Activated gamma-delta T cell treated with Interleukin-2 at 50 U/mL for 16 hours (primary cell): ENCODE measurements at places on chromosomes 11 and 22.

GRCh38 chr11:33040033-33040861, 875 bp downstream of the TCP11L1 start:
- no peak for DNase-seq

DNA sequence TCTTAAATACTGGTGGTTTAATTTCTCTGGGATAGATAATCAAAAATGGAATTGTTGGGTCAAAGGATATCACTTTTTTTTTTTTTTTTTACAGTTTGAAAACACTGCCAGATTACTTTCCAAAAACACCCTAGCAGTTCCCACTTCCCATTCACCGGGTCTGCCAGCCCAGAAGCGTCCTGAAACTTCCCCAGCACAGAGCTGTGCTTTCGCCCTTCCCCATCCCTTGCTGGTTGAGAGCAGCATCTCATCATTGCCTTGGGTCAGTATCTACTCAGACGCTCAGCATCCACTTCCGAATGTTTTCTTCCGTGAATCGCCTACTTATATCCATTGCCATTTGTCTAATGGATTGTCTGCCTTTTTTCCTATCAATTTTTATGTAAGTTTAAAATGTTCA, 5.5 kb downstream of the CERK start:
- no peak for DNase-seq

- DNase-seq, result no peak
These were observed 66.9 kb downstream of the KCNQ1 start for GRCh38 chr11:2511421-2512369.

DNA sequence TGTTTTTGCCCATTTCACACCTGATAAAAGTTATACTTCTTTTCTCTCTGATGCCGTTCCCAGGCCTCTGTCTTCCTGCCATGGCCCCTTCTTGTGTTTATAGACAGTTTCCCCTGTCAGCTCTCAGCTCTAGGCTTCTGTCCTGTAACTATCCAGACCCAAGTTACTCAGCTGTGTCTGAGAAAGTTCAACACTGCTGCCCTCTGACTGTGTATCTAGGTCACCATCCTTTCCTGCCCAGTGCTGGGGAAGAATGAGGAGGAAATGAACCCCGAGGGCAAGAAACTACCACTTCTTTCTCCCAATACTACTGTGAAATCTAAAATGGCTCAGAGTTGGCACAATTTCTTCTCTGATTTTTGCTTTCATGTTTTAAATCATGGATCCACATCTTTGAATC, 29.6 kb downstream of the SNX19 start:
- DNase-seq, result no peak

- DNase-seq, result no peak
These were observed 2.8 kb downstream of the SMIM38 start for GRCh38 chr11:69158301-69159149.

GRCh38 chr11:85723088-85723487, 37.1 kb upstream of the CCDC89 start:
- no peak for DNase-seq

DNA sequence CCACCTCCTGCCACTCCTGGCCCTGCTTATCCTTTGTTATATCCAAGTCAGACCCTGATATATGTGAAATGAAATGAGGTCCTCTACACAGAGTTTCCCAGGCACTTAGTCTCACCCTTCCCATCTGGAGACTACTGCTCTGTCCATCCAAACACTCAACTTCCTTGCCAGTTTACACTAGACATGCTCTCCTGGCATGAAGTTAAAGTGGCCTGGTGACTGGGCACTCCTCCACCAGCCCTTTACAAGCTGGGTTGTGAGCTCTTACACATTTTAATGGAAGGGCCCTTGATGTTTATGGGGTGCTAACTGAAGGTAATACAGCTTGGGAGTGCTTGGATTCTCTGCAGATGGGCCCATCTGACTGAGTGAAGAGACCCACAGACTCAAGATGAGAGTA, 216.1 kb upstream of the NARS2 start:
- no peak for DNase-seq

GRCh38 chr11:32396331-32396730, 39.0 kb downstream of the WT1 start:
- no peak for DNase-seq

- no peak for DNase-seq
These were observed 2.1 kb upstream of the SMIM38 start for GRCh38 chr11:69153661-69154060.
